Activated effector memory CD4-positive, alpha-beta T cell treated with Interleukin-2 at 50 U/mL for 16 hours (primary cell): ENCODE measurements at places on chromosomes 5 and 9.

DNA sequence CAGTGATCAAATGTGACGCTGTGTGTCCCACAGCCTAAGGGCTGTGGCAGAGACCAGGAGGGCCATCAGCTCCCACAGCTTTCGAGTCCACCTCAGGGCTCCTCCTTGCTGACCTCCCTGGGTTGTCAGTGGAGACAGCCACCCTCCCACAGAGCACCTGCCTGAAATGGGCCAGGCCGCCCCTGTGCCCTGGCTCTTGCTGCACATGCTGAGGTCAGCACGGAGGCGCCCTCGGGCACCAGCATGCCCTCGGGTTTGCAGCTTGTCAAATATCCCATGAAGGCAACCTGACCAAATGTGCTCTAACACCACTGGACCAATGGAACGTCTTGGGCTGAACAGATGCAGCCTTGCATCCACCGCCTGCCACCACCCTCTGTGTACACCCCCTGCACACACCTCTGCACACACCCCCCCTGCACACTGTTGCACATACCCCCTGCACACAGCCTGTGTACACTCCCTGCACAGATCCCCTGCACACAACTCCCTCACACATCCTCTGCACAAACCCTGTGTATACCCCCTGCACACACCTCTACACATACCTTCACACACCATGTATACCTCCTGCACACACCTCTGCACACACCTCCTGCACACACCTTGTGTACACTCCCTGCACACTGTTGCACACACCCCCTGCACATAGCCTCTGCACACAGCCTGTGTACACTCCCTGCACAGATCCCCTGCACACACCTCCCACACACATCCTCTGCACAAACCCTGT is 2.0 kb upstream of the CEP72 start:
- no peak for DNase-seq

DNA sequence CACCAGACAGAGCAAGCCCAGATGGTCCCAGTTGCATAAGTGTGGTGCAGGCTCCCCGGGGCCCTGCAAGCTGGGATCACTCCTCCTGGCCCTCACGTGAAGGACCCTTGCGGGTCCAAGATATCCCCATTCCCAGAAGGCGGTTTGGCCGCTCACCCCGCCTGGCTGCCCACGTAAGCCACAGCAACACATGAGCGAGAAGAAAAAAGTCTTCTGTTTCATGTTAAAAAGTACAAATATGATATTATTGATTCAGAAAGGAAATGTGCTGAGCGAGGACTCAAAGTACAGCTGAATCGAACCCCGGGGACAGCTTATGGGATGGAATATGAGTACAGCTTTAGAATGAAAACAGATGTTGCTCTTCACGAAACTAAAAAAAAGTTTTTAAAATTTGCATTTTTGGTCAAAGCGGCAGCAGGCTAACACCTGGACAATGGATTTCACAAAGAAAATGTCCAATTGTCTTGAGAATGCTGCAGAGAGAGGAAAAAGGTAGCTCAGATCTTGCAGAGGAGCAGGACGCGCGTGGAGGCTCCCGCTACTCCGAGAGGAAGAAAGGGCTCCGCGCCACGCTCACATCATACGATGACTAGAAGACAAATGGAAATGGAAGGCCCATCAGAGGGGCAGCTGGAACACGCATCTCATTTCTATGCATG is 427.6 kb downstream of the IRX1 start:
- DNase-seq, result no peak

GRCh38 chr9:95058121-95058785 is 259.3 kb downstream of the FANCC start:
- DNase-seq, result no peak

- no peak for DNase-seq
These were observed 10.4 kb downstream of the AMACR start for GRCh38 chr5:33997331-33997983.

DNA sequence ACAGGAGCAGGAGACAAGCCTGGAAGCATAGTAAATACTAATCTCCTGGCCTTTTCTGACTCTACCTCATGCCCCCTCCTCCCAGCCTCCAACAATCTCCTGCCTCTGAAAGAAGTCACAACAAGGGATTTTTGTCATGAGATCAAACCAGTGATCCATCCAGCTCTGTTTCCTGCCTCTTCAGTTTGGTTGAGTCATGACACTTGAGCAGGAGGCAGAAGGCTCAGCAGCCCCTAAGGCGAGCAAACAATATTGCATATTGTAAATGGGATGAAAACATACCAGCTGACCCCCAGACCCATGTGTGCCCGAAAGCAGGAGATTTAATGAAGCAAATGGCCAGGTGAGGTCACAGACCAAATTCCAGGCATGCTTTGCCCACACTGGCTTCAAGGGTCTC is 272.8 kb downstream of the GAS1 start:
- DNase-seq, result no peak

GRCh38 chr5:102811972-102812371 is 56.9 kb downstream of the PAM start:
- no peak for DNase-seq

DNA sequence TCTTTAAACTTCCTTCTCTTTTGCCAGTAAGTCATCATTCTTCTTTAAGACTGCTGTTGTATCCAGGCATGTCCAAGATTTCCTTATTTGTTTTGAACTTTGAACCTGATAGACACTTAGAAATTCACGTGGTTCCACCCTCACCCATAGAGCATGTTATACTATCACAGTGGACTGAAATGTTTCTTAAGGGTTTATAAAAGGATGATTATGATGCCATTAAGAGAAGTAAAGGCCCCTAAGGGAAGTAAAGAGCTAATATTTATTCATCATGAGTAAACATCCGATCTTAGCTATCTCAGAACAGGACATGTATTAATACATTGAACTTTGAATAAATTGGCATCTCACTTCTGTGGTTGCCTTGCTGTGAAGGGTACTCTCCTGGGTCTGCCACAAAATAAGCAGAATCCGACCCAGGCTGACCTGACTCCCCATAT is 49.8 kb downstream of the PRKACG start:
- DNase-seq, result no peak

GRCh38 chr5:57895766-57896165 is 413.2 kb upstream of the ACTBL2 start:
- DNase-seq, result no peak

DNA sequence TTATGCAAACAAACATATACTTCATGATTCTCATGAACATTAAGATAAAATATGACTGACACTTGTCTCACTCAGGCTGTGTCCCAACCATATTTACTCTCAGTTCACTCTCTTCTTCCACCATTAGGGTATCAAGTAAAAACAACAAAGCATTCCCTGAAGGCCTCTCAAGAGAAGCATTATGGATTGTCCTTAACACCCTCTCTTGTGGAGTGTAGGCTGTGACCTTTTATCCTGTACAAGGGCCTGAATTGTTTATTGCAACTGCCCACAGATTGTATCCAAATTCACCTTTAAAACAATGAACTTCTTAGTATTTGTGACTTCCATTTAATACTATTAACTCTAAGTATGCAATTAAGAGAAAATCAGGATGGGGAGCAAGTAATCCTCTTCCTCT is 78.1 kb downstream of the RICTOR start:
- no peak for DNase-seq

DNA sequence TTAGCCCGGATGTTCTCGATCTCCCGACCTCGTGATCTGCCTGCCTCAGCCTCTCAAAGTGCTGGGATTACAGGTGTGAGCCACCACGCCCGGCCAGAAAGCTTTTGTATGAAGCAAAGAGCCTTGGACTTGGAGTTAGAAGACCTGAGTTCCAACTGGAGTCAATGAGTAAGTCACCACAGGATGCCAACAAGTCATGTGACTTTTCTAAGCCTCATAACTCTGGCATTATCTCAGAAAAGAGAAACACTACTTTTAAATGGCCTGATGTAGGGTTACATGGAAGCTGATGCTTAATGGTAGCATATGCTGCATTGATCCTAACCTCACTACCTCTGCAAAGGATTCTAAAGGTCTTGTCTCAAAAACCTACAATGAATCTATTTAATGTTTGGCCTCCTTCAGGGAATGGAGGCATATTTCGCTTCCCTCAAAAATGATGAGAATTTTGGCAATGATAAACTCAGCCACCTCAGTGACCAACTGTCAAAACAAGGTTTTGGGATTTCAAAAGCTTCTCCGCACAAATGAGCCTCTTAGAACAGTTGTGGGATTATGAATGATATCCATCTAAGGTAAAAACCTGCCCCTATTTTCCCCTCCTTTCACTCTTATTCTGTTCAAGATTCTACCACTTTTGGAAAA is 236.8 kb downstream of the ACTL7B start:
- DNase-seq, result no peak

DNA sequence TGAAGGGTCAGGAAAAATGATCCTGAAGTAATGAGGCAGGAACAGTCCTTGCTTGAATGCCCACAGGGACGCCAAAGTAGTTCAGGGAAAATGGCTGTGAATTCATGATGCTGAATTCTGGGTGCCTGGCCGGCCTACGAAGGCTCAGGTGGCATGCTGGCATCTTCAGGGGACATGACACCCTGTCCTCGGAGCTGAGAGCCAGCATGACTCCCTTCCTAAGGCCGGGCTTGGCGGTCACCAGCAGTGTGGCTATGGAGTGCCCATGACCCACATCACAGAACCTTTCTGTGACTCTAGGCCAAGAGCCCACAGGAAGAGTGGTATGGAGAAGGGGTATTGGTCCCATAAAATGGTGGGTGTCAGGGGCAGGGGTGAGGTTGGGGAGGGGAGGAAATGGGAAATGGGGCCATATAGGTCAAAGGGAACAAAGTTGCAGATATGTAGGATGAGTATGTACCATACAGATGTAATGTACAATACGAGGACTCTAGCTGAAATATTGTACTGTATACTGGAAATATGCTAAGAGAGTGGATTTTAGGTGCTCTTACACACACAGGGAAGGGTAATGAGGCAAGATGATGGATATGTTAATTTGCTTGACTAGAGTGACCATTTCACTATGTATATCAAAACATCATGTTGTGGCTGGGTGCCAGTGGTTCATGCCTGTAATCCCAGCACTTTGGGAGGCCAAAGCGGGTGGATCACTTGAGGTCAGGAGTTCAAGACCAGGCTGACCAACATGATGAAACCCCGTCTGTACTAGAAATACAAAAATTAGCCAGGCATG is 202.8 kb upstream of the KLF9 start:
- no peak for DNase-seq

- no peak for DNase-seq
These were observed 290.0 kb downstream of the ARHGAP26 start for GRCh38 chr5:143059976-143060765.

DNA sequence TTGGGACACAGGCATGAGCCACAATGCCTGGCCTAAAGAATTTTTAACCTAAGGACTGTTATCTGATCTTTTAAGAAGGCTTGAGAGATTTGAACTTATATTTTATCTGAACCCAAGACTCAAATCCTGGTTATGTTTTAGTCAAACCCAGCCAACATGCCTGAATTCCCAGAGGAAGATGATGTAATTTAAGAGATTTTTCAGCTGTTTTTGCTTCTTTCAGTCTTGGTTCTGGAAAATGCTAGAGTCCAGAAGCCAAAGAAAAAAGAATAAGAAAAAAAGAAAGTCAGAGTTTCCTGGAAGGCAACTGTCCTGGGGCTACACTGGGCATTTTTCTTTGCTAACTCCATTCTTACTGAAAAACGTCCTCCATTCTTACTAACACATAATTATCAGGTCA is 85.8 kb downstream of the SNX18 start:
- DNase-seq, result no peak

GRCh38 chr9:89715318-89715858 is 110.6 kb downstream of the GADD45G start:
- no peak for DNase-seq

DNA sequence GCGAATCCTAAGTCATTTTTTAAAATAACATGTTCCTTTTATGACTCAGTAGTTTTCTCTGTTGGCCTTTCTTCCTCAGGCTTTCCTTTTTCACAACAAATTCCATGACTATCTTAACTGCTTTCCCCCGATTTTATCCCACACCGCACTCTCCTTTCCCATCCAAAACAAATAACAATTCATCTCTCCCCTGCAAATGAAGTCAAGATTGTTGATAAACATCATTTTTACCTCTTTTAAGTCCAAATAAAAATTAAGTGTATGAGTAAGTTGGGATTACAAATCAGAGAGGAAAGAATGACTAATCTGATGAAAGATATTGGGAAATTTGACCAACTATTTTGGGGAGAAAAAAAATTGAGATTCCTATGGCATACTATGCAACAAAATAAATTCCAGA is 47.3 kb downstream of the SEC61B start:
- no peak for DNase-seq
